ENCODE measurements at places on chromosomes 6 and 20.

- DNase-seq: no peak
These were observed 25.8 kb downstream of the B4GALT5 start for GRCh38 chr20:49687595-49688567.

DNA sequence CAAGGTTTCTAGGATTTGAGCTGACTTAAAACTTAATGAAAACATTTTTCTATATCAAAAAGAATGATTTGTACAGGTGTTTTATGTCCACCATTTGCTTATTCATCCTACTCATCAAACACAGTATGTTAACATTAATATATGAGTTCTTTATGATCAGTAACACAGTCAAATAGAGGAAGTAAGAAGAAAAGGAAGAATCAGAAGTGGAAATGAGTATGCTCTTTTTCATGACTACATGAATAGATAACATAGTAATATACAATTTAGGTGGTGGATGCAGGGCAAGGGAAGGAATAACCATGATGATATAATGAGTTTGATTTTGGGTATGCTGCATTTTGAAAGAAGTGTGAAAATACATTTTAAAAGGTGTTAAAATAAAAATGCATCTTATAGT lies 16.5 kb downstream of the KPNA5 start:
- DNase-seq: no peak

- no peak for DNase-seq
These were observed 3.2 kb downstream of the DEF6 start for GRCh38 chr6:35300848-35301247.

GRCh38 chr6:14135893-14136539 lies 18.4 kb downstream of the CD83 start:
- DNase-seq: no peak

Measured in stimulated activated CD8-positive, alpha-beta memory T cell treated with anti-CD3 and anti-CD28 coated beads, Interleukin-12 subunit alpha, Interleukin-12 subunit beta, amount 100 ng/mL, for 1 hour (primary cell).